Globus pallidus (tissue), 1 donor: ENCODE measurements at places on chromosomes 2 and 18.

DNA sequence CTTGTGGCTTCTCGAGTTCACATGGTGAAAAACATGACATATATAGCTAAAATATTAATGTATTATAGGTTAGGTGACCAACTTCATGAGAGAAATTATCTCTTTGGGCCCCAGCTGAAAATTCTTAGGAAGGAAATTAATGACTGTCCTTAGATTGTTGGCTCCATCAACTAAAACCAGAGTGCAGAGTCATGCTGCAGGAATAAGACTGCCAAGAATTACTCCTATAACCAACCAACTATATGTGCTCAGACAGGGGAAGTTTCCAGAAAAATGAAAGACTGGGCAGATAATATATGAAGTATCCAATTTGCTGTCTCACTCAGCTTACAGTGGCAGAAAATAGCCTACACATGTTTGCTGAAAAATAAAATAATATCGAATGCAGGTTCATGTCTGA is 71.0 kb upstream of the TMEFF2 start:
- DNase-seq: no peak

DNA sequence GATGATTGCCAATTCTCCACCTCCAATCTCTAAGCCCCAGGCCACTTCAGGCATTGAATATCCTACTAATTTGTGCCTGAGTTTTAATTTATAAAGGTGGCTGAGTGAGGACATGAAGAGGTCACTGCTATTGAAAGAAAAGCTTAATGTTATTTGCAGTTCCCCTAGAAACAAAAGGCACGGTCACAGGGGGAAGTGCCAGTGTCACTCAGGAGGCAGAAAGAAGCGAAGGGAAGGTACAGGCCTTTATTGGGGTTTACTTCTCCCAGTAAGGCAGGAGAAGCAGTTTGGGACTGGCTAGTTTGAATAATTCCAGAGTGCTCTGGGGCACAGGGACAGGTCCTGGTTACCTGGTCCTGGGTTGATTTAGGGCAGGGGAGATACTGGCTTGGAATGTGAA is 1.7 kb upstream of the ABHD1 start:
- no peak for DNase-seq

- no peak for DNase-seq
Measured at GRCh38 chr18:73774811-73775509, 372.7 kb downstream of the FBXO15 start.

DNA sequence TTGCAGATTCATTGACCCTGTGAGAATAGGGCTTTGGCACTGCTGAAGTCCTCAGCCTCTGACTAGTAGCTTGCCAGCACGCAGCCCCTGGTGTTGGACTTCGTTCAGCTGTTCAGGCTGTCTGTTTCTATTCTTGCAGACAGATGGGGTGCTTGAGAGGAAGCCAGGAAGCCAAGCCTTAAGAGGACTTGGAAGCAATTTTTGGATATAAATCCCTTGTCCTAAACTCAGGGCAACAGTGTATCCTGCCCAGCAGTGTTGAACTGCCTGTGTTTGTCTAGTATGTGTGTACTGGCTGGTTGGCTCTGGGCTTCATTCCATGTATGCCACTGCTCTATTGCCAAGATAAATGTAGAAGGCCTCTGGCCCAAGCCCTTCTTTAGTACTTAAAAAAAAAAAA is 108.6 kb downstream of the COMMD1 start:
- DNase-seq: peak; percentile 84

DNA sequence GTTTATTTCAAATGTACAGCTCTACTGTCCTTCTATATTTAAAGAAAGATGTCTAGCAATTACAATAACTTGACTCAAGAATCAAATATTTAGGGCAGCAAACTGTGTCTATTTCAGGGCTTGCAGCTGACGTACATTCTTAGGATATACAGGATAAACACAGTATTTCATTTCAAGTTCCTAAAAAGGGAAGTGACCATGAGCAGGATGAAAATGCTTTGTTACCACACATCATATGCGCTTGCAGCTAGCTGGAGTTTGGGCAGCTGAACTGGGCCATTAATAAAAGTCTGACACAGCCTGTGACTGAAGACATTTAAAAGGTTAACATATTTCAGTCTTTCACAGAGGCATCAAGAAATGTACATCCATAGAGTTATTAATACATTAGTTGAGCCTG is 264.6 kb upstream of the TRIB2 start:
- no peak for DNase-seq
